Nucleus accumbens (tissue), 56 donors: ENCODE measurements at places on chromosomes 16 and 17.
A peak's percentile ranks its signal among the peaks of the same experiment; 100 is the strongest.

- DNase-seq, result no peak
These were observed 165.1 kb downstream of the PPM1E start for GRCh38 chr17:58920773-58921172.

DNA sequence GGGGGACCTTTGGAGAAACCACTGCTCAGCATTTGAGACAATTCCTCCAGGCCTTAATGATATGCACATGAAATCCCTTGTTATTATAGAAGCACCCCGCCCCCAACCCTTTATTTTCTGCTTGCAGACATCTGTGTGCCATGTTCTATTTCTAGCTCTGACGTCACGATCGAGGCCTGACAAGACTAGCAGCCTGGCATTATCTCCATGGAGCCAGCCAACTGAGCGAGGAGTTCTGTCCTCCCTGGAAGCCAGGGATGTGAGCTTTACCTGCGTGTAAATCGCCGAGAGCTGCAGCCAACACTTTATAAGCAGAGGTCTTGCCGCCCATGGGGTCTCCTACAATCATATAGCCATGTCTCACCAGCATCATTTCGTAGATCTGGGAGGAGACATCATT, 116.9 kb downstream of the DNAH3 start:
- no peak for DNase-seq

GRCh38 chr17:78761789-78762406, 20.2 kb downstream of the CYTH1 start:
- DNase-seq, result no peak

- no peak for DNase-seq
These were observed 1.3 kb upstream of the PSMB3 start for GRCh38 chr17:38751144-38751807.

DNA sequence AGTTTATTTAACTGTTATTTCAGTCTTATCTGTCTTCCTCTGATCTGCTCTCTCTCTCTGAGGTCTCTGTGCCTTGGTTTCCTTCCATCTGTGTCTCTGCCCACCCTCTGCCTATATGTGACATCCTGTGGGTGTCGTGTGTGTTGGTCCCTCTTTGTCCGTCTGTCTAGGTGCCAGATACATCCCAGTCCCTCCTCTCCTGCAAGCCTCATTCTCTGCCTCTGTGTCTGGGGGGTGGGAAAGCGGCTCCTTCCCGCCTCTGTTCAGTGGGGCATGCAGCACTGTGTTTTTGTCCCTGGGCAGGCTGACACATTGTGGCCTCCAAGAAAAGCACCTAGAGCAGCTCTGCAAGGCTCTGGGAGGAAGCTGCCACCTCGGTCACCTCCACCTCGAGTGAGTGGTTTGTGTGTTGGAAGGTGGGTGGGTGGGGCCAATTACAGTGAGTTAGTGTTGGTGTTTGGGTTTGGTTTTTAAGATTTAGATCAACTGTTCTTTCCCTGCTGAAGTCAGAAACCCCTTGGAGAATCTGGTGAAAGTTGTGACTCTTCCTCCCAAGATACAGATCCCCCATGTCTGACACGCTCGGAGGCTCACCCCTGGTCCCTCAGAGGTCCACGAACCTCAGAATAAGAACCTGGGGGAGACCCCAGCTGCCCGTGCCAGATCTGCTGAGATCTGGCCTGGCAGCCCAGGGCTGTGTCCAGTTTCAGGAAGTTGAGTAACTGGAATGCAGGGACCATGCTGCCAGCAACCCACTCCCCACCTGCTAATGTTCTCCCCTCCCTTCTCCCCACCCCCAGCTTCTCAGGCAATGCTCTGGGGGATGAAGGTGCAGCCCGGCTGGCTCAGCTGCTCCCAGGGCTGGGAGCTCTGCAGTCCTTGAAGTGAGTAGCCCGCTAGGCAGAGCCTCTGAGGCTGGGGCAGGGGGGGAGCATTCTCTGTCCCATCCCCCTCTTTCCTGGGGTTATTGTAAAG, 50.9 kb upstream of the CPNE2 start:
- DNase-seq, result no peak

DNA sequence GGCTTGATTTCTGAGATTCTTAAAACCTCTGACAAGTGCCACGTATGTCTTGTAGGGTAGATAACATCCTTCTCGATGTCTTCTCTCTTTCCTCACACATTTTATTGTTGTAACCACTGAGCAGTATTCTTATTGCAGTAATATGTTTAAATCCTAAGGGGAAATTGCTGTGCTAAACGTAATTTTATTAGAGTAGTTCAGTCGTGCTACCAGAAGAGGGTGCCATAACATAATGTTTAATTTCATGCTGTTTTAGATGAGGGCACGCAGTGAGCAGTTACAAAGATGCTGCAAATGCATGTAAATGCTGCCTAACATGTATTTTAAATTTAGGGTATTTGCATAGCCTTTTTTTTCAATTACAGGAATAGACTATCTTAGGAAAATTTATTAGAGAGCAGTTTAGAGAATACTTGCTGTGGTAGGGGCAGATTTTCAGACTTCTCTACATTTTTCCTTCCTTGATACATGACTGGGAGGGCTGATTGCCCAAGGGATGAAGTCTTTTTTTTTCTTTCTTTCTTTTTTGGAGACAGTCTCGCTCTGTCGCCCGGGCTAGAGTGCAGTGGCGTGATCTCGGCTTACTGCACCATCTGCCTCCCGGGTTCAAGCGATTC, 51.7 kb downstream of the GAN start:
- DNase-seq, result no peak

DNA sequence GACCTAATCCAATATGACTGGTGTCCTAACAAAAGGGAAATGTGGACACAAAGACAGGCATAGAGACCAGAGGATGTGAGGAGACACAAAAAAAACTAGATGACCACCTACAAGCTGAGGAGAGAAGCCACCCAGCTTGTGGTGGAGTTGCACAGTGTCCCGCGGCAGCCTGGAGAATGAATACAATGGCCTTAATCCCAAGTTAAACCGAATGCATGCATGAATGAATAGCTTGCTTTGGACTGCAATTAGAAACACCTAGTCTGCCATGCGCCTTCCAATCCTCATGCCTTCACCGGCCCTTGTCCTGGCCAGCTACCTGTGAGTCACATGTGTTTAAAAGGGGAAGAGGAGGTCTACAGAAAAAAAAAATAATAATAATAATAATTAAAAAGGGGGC, 72.0 kb downstream of the CNGB1 start:
- DNase-seq, result no peak

DNA sequence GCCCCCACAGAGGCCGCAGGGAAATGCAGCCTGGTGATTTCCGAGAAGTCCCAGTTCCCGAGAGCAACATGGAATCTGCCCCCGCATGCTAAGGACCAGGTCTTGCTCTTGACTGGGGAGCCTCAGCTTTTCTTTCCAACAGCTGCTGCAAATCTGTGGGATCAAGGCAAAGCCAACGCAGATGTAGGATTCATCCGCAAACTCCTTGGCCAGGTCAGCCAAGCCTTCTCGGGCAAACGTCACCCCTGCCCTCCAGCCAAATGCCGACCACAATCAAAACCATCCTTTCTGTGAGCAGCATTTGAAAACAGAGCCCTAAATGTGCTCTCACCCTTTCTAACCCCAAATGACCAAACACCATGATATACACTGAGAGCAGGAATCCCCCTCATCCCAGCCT, 54.0 kb downstream of the MRM3 start:
- DNase-seq, result no peak

DNA sequence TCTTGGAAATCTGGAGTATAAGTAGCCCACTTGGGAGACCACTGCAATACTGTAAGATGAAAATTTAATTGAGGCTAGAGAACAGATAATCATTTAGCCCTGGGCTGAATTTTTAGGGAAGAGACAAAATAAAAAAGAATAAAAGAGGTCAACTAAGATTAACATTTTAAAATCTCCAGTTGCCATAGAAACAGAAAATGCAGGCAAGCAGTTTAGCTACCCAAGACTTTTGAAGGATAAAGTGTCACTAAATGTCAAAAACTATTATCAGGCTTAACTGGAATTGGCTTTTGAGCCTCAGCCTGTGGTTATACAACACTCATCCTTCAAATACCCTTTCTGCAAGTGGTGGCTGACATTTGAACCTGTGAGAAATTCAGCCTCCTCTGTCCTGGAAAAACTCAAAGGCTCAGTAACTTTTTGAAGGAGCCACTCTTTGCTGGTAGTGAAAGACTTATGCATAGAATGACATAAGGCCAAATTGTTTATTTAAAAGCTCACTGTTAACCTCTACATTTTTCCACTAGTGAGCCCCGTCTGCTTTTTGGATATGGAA, 220.7 kb upstream of the KCNJ16 start:
- no peak for DNase-seq

- DNase-seq, result no peak
These were observed 120.9 kb downstream of the CMIP start for GRCh38 chr16:81565321-81566028.

GRCh38 chr17:49935526-49936210, 33.3 kb upstream of the DLX4 start:
- DNase-seq, result no peak

DNA sequence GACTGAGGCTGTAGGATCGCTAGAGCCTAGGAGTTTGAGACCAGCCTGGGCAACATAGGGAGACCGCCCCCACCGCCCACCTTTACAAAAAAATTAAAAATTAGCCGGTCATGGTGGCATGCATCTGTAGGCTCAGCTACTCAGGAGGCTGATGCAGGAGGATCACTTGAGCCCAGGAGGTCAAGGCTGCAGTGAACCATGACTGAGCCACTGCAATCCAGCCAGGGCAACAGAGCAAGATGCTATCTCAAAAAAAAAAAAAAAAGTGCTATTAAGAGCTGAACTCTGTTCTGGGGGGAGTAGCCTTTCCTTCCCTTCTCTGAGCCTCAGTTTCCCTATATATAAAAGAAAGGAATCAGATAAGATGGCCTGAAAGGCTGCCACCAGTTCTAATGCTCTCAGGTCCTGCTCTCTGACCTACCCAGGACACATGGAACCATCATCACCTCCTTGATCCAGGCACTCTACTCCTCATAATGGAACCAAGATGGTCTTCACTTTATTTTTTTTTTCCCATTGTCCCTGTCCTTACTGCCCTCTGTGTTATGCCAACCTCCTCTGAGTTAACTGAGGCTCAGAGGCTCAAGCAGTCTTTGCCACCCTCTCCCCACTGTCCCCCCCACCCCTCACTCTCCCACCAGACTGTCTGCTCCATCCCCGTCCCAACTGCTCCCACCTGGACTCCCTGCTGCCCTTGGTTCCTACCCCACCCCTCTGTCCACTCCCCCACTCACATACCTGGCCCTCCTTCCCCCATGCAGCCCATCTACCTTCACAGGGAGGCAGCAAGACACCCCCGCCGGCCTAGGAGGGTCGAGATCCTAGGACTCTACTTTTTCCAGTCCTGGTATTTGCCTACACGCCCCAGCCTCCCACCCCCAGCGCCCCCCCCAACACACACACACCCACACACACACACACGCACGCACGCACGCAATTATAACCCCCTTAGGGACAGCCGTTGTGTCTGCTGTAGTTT, 23.8 kb upstream of the EIF1 start:
- no peak for DNase-seq

DNA sequence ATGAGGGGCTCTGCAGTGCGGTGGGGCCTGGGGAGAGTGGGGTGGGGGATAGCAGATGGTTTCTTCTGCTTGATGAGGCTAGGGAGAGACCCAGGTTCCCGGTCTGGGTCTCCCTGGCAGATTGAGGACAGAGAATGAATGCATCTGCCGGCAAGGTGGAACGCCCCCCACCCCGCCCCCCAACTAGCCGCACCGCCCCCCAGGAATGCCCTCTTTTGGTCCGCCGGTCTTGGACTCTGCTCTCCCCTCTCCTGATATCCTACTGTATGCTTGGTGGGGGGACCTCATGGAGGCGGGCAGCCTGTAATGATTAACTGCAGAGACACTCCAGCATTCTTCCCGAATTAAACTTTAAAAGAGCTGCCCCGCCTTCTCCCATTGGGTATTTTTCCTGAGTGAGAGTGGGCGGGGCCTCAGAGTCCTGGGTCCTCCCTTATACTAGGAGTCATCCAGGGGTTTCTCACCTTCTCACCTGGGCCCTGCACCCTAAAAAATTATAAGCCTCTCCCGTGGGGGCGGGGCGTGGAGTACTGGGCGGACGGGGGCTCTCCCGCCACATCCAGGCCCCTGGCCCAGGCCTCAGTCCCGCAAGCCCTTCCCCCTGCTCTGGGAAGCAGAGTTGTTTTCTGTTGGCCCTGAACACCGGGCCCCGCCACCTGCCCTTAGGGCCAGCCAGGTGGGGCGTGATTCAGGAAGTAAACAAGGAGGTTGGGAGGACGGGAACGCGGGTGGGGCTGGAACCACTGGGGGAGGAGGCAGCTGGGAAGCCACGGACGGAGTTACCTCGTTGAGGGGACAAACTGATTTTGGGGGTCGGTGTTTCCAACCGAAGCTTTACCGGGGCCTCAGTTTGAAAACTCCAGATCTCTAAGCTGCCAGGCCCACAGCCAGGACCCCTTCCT, 1.5 kb downstream of the GRB7 start:
- DNase-seq, result no peak

- DNase-seq, result no peak
These were observed 790 bp downstream of the NCBP3 start for GRCh38 chr17:3845291-3845620.

GRCh38 chr16:76222853-76223252, 54.3 kb upstream of the CNTNAP4 start:
- DNase-seq, result no peak

DNA sequence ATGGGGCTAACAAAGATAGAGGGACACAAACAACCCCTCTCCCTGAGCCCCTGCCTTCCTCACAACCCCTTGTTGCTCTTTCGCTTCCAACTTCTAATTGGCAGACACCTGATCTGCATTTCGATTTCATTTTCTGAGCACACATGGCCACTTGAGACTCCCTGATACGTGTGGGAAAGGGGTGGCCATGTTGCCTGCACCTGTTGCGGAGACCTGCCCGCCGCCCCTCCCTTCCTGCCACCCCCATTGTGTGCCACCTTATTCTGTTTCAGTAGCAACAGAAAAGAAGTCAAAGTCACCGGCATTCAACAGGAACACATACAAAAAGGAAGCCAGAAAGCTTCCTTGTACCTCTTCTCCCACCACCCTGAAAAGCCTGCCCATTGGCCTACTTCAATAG, 254.7 kb upstream of the SOX9 start:
- no peak for DNase-seq

- DNase-seq, result no peak
These were observed 1.5 kb downstream of the CASKIN1 start for GRCh38 chr16:2194852-2195321.

DNA sequence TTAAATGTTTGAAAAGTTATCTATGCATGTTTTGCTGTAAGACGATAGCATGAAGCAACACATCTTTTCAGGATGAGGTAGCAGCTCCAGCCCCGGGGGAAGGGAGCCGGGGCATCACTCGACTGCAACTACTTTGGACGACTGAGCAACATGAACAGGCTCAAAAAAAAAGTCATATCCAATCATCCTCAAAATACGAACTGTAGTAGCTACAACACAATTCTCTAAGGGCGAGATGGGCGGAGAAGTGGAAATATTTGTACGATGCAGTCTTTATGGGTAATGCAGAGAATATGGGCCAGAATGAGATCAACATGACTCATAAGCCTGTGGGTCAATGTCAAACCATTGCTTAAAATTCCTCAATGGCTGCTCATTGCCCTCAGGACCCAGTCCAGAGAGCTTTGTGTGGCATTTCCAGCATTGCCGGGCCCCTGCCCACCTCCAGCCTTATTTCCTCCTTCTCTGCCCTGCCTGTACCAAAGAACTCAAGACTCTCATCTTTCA, 17.7 kb upstream of the SMURF2 start:
- no peak for DNase-seq

- DNase-seq, result peak; percentile 41
These were observed 4.8 kb downstream of the MLYCD start for GRCh38 chr16:83903751-83904150.
